ENCODE measurements at places on chromosomes 12 and 14.

DNA sequence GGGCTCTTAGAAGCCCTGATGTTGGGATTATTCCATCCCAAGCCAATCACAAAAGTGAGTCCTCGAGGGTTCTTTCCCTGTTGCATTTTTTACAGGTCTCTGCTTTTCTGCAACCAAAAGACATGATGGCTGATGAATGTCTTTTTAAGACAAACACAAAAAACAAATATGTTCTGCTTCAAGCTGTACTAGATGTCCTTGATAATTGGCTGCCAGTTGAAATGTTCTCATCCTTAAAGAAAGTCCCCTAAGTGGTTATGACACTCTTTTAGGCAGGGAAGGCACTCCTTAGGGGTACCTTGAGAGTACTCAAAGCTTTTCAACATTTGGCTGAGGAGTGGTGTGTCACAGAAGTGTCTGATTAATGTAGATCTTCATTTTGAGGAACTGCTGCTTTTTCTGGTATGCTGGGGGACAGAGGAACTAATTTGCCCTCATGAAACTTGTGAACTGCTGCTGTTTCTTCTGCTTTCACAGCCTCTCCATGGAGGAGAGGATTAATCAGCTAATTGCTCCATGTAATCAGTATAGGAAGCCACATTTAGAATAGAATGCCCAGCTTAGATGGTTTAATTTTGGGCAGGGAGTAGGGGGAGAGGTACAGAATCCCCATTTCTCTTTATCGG, 22.8 kb upstream of the IGF1 start:
- no peak for DNase-seq

DNA sequence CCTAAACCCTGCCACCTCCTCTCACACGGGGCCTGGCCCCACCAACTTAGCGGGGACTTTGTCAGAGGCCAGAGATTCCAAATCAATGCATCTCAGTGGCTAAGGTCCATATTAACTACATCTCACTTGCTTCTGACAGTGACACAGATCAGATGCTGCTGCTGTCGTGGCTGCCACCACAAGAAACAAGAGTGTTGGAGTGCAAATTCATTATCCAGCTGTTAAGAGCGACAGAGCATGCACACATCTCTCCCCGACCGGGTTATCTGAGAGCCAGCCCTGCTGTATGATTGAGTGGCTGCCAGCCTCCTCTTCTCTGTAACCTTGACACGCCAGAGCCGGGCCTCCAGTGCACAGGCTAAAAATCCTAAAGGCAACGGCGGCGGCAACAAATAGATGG, 40.2 kb downstream of the SPRING1 start:
- no peak for DNase-seq

DNA sequence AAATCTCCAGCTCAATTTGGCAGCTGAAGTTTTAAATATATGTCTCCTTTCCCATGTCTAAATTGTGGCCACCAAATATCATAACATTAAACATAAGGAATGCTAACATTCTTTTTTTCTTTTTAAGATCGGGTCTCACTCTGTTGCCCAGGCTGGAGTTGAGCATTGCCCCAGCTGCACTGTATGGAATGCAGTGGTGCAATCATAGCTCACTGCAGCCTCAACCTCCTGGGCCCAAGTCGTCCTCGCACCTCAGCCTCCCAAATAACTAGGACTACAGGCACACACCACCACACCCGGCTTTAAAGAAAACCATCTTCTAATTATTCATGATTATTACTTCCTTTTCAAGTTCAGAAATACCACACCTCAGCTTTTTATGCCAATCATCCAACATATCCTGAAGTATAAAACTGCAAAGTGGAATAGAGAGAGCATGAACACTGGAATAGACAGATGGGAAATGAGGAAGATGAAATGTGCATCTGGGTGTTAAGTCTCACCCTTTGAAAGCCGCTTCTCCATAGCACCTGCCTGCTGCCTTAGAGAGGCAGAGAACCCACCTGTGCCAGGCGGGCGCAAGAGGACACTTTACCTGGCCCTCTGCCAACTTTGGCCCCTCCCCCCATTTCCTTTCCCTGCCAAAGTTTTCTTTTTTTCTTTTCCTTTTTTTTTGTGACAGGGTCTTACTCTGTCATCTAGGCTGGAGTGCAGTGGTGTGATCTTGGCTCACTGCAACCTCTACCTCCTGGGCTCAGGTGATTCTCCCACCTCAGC, 2.8 kb upstream of the EML1 start:
- no peak for DNase-seq

- DNase-seq: no peak
These were observed 415.4 kb downstream of the ZFP36L1 start for GRCh38 chr14:68377459-68377858.

DNA sequence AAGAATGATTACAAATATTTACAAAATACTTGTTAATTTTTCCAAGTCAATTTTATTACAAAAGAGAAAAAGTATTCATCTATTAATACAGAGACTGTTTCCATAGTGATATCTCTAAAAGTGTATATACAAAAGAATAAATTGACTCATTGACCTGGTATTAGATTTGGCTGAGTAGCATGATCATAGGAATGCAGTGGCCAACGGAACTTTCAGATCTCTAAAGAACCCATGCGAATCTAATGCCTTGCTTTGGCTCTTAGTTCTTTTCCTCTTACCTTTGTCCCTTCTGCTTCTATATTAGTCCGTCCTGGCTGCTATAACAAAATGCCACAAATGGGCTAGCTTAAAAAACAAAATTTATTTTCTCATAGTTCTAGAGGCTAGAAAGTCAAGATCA, 717.8 kb downstream of the TMTC2 start:
- DNase-seq: no peak

GRCh38 chr14:54778618-54779345, 123.8 kb downstream of the GCH1 start:
- DNase-seq: no peak

GRCh38 chr12:56158926-56159461, 835 bp downstream of the MYL6 start:
- no peak for DNase-seq

DNA sequence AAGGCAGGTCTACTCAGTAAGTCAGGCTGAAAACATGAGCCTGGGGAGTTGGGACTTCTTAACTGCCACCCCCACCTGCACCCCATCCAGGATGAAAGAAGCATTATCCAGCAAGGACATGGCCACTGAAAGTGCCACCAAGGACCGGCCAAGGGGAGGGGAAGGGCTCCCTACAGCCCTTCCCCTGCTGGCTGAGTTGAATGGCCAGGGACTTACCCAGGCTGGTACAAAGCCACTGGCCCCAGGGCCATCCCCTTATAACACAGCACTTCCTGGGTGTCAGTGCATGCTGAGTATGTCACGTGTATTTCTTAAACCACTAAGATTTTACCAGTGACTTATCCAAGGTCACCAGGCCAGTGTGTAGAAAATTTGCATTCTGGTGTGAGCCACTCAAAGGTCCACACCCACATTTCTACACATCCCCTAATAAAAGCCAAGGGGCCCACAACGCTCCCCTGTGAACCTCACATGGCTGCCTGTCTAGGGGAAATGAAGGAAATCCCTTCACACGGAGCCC, 29.3 kb upstream of the ZFP36L1 start:
- DNase-seq: no peak

DNA sequence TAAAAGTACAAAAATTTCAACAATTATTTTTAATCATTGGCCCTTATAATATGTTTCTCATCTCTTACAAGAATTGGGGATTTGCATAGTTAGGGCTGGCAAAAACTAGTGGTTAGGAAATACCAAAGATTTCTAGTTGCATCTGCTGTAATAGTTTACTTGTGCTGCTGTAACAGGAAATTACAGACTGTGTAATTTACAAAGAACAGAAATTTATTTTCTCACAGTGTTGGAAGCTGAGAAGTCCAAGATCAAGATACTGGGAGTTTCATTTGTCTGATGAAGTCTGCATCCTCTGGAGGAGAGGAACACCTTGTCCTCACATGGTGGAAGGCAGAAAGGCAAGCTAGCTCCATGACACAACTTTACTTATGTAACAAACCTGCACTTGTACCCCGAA, 157.0 kb downstream of the FLRT2 start:
- DNase-seq: no peak

DNA sequence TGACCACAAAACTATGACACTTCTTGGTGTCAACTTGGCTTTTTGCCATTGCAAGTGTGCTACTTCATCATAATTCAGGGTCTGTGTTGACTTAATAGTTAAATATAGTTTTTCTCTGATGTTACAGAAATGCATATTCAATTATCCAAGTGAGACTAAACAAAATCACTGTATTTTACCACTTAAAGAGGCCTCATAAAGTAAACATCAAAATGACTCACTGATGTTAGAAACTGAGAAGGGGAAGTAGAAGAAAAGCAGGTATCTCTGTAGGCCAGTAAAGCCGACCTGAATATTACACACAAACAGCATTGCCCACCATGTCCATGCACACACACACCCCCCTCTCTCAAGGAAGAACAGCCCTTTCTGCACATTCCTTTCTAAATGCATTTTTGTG, 55.4 kb downstream of the RPAP3 start:
- DNase-seq: no peak

GRCh38 chr12:108825201-108825950, 32.0 kb downstream of the SSH1 start:
- DNase-seq: no peak

DNA sequence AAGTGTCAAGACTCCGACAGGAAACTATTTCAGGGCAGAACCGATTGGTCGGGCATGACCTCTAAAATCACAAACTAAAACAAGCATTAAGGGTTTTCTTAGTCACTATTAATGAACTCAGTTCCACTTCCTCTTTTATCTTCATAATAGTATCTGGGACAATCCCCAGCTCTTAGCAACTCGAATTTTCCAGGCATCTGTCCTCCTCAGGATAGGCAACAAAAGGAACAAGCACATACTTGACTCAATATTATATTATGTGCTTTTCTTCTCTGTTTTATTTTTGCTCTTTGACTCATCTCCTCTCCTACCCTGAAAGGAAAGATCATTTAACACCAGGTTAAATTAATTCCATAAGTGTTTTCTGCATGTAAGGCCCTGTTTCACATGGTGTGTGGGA, 638.3 kb upstream of the TBX3 start:
- DNase-seq: no peak

DNA sequence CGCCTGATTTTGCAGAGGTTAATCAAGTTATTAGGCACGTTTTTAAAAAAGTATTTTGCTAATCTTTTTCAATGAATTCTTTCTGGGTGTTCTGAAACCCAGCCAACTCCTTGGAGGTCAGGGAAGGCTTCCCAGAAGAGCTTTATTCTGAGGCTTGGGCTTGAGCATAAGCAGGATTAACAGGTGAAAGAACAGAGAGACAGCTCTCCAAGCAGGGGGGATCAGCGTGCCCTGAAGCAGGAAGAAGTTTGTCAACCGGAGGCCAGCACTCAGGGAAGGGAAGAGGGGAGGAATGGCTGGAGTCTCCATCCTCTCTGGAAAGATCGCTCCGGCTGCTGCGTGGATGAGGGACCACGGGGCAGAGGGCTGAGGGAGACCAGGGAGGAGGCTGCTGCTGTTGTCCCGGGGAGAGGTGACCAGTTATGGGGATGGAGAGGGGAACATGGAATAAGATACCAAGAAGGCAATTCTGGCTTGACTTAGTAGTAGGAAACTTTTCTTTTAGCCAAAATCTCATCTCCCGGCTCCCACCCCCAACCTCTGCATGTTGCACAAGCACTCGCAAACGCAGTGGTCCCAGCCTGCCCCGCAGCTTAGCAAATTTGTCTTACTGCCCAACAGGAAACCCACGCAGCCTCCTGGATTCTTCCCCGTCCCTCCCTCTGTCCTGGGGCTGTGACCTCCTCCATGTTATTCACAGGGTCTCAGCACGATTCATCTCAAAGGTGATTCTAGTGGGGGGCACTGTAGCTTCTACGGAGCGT, 1.1 kb upstream of the SSH1 start:
- no peak for DNase-seq

DNA sequence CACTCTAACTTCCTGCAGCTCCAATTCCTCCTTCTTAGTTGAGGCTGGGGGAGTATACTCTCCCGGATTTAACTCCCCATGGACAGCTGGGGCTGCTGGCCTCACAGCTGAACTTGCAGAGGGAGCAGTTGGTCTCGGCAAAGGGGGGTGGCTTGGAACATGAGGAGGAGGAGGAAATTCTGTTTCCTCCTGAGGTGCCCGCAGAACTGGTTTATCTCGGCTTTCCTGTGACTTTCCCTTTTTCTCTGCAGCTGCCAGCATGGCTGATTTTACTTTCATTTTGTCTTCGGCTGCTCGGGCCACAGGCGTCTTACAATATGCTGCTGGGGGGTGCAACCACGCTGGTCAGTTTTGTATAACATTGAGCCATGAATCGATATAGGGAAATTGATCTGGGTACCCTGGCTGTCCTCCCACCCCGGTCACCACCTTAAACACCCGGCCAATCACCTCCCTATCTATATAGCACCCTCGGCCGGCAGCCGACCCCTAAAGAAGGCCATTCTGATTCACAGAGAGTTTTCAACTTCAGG, 1317.6 kb downstream of the TMEM121 start:
- DNase-seq: no peak

GRCh38 chr14:51845811-51846210, 14.6 kb upstream of the GNG2 start:
- DNase-seq: no peak

DNA sequence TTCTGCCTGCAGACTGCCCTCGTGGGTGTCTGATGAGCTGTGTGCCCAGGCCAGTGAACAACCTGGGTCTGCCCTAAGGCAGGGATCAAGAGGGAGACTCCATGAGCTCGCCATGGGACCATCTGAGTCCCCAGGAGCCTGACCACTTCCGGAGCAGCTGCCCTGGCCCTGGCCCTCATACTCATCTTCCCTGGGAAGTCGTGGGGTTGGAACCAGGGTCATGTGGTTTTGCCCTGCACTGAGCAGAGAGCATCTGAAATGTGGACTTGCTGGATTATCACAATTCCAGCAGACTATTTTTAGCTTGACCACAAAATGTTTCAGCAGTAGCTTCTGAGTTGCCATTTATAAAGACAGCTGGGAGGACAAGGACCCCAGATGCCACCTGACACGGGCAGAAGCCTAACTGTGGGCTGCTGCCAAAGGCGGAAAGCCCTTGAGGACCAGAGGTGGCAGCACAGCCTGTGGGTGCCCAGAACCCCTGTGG, 6.7 kb downstream of the BTBD6 start:
- DNase-seq: no peak

DNA sequence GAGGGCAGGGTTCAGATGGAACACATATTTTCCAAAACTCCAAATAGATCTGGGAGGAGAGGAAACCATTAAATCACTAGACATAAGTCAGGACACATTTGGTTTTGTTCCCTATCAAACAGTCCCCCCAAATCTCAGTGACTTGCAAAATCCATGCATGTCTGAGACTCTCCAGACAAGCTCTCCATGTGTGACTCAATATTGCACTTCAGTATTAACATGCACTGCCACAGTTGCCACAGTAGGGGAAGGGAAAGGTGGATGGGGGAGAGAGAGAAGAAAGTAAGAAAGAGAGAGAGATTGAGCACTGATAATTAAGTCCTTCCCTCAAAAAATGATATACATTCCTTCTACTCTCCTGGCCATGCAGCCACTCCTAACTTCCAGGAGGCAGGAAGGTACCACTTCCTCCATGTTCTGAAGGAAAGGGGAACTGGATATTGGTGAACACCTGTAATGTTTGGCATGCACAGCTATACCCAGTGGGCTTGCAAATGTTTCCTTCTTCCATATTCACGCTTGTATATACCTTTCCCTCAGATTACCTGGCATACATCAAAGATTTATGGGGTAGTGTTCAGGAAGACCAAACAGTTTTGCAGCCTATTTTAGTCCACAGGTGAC, 310.0 kb downstream of the ZFP36L1 start:
- no peak for DNase-seq

GRCh38 chr12:40262657-40263056, 37.9 kb downstream of the LRRK2 start:
- no peak for DNase-seq

All from right renal cortex interstitium (tissue), 3 donors.